ENCODE measurements at places on chromosomes 2 and 18.

GRCh38 chr2:101330253-101330933, 21.9 kb upstream of the RNF149 start:
- no peak for DNase-seq

- no peak for DNase-seq
These were observed 1.5 kb downstream of the AQP4 start for GRCh38 chr18:26863921-26864497.

- DNase-seq = no peak
These were observed 130.1 kb downstream of the LNPK start for GRCh38 chr2:175872005-175872348.

DNA sequence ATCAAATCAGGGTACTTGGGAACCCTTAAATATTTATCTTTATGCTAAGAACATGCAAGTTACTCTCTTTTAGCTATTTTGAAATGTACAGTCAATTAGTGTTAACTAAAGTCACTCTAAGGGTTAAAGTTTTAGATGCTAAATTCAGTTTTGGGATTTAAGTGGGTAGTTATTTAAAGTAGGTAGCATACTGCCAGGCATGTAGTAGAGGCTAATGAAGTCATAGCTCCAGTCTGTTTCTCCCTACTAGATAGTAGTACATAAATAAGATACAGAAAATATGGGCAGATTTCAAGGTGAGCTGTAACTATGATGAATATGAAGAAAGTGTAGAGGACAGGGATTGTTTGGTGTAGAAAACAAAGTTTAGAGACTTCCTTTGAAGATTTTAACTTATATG, 7.5 kb downstream of the RAB3GAP1 start:
- no peak for DNase-seq

GRCh38 chr2:38245114-38245641, 131.9 kb downstream of the ATL2 start:
- DNase-seq = no peak

DNA sequence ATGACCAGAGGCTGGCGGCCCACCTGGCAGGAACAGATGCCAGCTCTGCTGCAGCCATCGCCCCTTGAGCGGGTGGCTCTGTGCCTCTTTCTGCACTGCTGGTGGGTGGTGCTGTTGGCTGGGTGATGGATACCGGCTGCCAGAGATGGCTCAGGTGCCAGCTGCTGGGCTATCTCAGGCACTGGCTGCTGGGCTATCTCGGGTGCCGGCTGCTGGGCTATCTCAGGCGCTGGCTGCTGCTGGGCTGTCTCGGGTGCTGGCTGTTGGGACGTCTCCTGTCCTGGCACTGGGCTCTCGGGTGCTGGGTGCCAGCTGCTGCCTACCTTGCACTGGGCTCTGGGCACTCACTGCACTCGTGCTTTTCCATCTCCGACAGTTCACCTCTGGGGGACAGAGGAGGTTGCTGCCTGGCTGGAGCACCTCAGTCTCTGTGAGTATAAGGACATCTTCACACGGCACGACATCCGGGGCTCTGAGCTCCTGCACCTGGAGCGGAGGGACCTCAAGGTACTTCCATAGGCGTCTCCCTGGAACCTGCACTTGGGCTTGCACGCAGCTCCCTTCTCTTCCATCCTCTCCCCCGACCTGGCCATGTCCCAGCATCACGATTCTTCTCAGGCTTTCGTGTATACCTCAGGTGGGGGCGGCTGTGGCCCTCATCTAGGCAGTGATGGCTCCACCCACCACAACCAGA, 98.4 kb downstream of the USP40 start:
- no peak for DNase-seq

GRCh38 chr2:61995515-61995914, 90.0 kb downstream of the COMMD1 start:
- no peak for DNase-seq

DNA sequence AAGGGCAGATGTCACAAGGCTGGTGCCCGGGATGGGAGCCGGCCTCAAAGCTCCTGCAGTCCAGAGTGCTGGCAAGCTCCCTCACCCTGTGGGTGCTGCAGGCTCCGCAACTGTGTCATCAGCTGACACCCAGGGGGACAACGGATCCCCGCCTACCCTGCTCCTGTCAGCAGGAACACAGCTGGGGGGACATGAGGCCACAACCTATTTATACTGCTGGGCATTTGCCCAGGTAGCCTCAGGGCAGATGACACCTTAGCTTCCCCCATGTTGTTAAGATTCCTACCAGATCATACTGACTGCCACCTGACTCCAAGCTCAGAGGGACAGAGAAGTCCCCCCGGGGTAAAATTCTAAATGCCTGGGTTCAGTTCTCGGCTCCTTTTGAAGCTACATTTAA, 1.2 kb downstream of the ANKRD23 start:
- no peak for DNase-seq

DNA sequence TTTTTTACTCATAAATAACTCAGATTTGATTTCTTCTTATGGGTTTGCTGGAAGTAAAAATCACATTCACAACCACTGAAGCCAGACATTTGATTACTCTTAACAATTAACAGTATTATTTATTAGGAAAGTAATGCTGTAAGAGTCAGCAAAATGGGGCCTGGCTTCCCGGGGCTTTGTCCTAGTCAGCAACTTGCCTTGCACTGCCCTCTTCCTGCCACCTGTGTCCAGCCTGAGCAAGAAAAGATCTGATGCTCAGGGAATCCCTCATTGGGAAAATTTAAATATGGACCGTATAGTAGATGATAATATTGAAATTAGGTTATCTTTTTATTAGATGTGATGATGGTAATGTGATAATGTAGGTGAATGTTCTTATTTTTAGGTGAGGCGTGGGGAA, 30.8 kb upstream of the ACYP2 start:
- no peak for DNase-seq

DNA sequence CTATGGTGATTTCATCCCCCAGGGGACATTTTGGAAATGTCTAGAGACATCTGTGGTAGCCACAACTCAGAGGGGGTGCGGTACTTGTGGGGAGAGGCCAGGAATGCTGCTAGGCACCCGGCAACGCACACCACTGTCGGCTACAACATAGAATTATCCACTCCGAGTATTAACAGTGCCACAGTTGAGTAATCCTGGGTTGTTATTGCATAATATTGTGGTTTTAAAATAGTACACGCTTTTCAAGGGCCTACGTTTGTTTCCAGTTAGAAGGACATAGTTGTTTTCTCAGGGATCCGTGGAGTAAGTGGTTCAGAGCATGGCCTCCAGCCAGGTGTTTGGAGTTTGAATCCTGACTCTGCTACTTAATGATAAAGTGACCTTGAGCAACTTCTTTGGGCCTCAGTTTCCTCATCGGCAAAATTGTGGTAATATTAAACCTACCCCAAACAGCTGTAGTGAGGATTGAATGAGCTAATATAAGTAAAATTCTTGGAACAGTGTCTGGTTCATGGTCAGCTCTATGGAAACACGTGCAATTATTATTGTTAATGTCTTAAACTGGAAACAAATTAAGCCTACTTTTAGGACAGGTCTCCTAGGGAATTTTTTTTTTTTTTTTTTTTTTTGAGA, 24.5 kb downstream of the CYP27A1 start:
- DNase-seq = no peak

- DNase-seq = no peak
These were observed 28.5 kb upstream of the DOCK10 start for GRCh38 chr2:225070811-225071210.

GRCh38 chr18:61154866-61155265, 178.4 kb upstream of the CDH20 start:
- DNase-seq = no peak

DNA sequence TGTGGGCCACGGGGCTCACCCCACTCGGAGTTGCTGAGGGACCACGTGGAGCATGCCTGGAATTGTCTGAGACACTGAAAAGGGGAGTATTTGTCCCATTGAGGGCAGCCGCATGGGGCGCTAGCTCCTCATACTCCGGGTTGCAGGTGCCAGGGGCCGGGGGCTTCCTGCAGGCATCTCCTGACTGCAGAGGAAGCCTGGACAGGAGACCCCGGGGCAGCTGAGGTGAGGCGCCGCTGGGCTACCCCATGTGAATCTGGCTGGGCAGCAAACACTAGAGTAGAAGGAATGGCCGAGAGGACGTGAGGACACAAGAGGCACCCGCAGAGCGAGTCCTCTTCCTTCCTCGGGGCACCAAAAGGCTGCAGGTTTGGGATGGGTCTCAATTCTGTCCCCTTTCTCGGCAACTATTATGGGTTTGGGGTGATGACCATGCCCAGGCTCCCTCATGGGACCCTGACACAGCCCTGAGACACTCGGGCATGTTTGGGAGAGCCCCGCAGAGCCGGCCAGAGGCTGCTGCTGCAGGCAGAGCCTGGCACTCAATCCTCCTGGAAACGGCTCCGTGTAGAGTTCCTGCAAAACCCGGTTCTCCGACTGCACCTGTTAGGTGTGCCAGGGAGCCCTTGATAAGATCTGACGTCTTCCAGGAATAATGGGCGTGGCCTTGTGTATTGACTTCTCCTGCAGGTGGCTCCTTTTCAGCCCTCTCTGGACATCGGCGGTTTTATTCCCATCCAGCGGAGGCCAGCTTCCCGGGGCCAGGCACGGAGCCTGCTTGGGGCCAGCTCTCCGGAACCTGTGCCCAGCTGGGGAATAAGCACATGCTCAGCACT, 77.0 kb downstream of the CTIF start:
- no peak for DNase-seq

GRCh38 chr18:51227660-51228059, 30.2 kb upstream of the MEX3C start:
- DNase-seq = no peak

DNA sequence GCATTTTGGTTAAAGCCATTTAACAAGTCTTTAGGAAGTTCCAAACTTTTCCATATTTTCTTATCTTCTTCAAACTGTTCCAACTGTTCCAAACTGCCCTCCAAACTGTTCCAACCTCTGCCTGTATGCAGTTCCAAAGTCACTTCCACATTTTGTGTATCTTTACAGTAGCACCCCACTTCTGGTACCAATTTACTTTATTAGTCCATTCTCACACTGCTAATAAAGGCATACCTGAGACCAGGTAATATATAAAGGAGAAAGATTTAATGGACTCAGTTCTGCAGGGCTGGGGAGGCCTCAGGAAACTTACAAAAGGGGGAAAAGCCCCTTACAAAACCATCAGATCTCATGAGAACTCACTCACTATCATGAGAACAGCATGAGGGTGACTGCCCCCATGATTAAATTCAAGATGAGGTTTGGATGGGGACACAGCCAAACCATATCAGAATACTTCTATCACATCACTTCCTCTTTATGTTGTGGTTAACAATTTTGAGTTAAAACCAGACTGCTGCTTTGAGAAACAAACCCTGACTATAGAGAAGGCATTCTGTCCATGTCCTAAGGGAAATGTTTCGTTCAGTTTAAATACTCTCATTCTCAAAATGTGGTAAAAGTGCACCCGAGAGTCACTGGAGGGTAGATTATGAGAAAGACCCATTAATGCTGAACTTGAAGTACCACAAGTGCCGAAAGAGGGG, 11.0 kb downstream of the IL18R1 start:
- DNase-seq = peak; percentile 15

DNA sequence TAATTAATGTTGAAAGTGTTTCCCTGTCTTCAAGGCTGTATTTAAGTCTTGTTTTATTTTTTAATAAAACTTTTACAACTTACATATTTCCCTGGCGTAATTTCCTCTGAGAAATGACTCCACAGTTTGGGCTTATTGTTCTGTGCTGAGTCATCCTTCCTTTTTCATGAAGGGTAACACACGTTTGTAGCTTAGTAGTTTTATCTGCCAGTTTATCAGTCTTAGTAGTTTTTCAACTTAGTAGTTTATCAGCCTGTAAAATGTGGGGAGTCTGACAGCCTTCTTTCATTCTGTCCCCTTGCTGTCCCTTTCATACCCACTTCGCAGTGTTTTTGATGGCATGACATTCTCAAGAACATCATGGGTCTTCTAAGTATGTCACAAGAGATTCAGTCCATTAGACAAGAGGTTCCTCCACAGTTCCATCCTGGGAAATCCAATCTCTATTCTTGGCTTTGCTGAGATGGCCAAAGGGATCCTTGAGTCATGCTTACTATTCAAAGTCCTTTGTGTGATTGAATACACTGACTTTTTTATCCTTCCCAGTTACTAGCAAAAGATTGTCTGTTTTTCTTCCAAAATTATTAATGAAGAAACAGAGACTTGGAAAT, 60.0 kb upstream of the SGPP2 start:
- DNase-seq = no peak

DNA sequence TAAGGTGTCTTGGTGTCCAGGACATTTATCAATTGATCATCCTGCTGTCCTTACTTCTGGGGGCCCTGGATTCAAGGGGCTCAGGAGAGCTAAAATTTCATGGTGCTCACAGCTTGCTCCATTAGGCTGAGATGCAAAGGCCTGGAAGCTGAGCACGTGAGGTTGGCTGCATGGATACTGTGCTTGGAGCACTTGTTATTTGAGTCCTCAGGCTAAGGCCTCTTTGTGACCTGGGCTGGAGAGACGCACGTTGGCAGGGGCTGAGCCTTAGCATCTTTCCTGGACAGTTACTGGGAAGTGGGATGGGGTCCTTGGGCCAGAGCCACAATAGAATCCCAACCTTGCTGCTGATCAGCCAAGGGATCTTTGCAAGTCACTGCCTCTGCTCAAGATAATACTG, 151.2 kb upstream of the HS6ST1 start:
- no peak for DNase-seq

DNA sequence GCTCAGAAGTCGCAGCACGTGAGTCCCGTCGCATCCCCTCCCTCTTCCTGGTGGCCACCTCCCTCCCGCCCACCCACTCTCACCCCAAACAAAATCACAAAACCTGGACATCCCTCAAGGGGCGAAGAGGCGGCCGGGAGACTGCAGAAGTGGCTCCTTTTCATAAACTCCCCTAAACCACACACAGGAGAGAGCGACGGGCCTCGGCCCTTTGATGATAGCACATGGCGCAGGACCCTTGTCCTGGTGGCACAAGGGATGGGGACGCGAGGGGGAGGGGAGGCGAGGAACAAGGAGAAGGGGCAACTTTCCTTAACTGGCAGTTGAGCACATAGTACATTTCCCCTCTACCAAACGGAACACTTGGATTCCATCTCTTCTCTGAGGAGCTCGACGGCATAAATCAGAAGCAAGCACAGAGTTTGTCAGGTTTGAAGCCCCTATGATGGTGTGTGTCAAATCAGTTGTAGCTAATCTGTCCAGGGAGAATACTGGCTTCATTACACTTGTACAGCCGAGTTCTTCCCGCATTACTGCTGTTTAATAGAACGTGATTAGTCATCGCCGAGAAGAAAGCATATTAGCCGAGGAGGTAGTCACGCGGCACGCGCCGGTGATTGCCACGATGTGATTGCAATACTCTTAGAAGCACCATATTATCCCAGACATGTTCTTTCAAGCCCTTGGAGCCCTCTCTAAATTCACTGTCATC, 43.8 kb downstream of the GBX2 start:
- DNase-seq = no peak

GRCh38 chr18:79610461-79611039, 69.1 kb upstream of the CTDP1 start:
- DNase-seq = no peak

DNA sequence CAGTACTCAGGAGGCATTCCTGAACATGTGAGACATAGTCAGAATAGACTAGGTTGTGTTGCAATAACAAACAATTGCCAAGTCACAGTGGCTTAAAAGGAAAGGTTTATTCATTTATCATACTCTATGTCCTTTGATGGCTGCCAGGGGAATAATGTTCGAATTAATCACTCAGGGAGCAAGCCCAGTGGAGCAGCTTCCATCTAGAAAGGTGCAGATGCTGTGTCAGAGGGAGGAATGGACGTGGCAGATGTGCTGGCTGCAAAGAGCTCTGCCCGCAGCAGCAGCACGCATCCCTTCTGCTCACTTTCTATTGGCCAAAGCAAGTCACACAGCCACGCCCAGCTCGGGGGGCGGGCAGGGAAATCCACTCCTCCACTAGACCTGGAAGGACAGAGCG, 105.9 kb upstream of the AQP4 start:
- no peak for DNase-seq

- no peak for DNase-seq
These were observed 156.7 kb downstream of the EVA1A start for GRCh38 chr2:75403991-75404428.

GRCh38 chr2:43729491-43730174, 44.2 kb upstream of the DYNC2LI1 start:
- no peak for DNase-seq
